Jurkat, Clone E6-1 (cell line): ENCODE measurements at places on chromosomes 5 and 9.

DNA sequence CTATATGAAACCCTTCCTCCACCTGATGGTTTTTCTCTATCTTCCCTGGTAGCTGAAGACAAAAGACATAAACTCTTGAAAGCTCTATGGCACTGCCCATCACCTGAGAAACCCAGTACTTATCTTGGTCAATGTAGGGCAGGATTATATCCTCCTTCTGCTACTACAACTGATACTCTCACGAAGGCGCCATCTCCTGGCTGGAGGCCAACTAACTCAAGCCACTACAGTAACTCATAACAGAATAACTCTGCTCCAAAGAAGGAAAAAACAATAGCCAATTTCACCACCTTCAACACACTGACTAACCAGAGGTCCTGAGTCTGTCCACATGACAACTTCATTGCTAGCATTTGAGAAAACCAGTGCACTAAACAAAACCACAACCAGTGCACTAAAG is 409.2 kb downstream of the CETN3 start:
- peak; percentile 14 for DNase-seq

DNA sequence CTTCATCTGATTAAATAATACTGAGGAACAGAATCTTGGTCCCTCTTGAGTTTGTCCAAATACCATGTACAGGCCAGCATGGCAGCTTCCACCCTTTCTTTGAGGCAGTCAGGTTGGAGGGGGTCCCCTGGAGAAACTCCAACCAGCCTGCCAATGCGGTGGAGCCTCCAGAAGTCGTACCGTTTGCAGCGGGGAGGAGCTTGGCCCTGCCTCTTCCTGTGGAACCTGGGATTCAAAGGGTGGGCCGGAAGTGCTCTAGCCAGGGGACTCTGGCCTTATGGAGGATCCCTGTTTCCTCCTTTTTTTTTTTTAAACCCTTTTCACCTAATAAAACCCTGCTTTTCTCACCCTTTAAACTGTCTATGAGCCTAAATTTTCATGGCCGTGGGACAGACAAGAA is 216.3 kb upstream of the ZNF608 start:
- no peak for DNase-seq

DNA sequence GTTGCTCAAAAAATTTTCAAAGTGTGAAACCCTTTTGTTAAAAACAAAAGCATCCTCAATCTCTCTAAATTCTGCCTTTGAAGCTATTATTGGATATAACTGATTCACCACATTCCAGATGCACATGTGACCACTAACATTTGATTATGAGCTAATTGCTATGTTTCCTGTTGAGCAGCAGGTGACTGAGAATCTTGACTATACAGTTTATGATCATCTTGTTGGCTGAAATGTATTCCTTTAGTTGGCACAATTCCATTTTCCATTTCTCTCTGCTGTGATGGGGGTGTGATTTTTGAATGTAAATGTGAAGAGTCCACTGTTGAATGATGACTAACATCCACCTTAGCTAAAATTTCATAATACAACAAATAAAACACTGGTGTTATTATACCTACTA is 10.7 kb downstream of the LYSMD3 start:
- peak; percentile 30 for DNase-seq

DNA sequence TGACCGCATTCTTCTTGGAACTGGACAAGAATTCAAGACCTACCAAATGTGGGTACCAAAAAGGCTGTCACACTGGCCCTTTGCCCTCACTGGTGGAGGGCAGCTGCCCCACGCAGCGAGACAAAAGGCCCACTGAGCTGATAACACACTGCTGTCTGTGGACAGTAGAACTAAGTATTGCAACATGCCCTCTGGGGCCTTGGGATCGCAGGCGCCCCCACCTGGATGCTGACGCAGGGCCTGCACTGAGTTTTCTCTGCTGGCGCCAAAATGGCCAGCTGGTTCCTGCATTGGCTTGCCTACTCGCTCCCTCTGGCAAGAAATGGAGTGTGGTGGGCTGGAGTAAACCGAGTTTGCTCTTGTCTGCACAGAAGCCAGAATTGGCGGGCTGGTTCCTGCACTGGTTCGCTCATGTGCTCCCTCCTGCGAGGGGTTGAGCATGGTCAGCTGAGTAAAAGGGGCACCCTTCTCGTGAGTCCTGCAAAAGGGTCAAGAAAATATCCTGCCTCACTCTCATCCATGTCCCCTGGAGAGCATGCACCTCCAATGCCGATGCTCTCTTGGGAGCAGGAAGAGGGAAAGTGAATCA is 55.7 kb downstream of the NXNL2 start:
- DNase-seq = no peak

DNA sequence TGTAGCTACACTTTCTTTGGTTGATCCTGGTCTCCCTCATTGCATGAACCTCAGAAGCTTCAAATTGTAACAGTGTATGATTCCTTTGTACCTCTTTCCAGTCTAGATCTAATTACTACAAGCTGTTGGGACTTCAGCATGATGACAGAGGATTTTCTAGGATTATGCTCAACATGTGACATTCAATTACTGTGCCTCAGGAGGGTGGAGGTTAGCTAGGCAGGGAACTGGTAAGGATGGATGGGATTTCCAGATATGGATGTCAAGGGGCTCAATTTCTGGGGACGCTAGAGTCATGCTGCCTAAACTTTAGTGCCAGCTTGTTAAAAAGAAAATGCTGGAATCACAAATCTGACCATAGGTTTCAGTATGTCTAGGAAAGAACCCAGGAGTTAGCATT is 29.2 kb upstream of the GLRA1 start:
- no peak for DNase-seq

DNA sequence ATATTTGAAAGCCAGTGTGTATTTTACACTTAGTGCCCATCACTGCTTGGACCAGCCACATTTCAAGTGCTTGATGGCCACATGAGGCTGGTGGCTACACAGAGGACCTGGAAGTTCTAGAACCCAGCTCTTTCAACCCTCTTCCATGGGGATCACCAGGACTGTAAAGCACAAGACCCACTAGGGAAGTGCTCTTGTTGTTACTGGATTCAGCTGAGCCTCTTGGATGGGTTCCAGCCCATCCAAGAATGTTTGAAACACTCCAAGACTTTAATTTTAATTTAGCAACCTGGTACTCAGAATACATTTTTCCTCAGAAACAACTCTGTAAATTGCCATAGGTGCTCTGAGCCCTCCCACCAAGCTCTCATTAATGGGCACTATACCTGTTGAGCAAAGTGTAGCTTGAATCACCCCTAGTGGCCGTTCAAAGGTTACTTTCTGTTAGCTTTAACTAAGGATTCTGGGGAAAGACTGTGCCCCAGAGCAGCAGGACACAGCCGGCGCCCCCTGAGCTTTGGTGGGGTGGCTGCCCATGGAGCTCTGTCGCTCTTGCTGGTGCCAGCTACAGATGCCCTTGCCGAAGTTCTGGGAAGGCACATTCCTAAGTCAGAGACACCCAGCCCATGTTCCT is 212.4 kb downstream of the HSD17B3 start:
- DNase-seq = no peak

DNA sequence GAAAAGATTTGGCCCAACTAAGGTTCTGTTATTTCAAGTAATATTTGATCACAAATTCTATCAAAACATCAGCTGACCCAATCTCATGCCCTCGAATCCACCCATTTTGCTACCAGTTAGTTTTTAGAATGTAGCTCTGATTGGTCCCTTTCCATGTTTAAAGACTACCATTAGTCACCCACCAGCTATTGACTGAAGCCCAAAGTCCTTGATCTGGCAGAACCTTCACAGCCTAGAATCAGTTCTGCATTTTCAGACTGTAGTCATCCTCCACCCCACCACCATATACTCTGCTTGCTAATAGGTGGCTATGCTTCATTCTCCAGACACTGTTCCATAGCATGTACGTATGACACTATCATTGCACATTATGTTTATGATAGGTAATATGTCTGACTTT is 182.2 kb upstream of the TARS1 start:
- DNase-seq = no peak
